CD4-positive, alpha-beta T cell treated with Interleukin-21 for 1 hour (primary cell): ENCODE measurements at places on chromosomes 16 and 17.
A peak's percentile ranks its signal among the peaks of the same experiment; 100 is the strongest.

DNA sequence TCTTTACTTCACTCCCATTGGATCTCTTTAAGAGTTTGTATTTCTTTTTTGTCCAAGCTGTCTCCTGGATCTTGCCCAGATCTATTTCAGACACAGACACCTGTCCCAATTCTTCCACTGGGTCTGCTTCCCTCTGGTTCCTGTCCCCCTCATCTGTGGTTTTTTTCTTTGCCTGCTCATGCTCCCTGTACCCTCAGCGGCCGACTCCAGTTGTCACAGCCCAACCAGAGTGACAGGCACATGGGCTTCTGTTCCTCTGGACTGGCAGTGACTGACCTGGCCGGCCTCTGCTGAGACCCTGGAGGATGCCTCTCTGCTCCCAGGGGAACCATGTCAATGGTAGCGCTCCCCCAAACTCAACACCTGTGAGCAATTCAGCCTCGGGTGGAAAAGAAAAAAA lies 142.6 kb downstream of the WSCD1 start:
- DNase-seq = no peak

DNA sequence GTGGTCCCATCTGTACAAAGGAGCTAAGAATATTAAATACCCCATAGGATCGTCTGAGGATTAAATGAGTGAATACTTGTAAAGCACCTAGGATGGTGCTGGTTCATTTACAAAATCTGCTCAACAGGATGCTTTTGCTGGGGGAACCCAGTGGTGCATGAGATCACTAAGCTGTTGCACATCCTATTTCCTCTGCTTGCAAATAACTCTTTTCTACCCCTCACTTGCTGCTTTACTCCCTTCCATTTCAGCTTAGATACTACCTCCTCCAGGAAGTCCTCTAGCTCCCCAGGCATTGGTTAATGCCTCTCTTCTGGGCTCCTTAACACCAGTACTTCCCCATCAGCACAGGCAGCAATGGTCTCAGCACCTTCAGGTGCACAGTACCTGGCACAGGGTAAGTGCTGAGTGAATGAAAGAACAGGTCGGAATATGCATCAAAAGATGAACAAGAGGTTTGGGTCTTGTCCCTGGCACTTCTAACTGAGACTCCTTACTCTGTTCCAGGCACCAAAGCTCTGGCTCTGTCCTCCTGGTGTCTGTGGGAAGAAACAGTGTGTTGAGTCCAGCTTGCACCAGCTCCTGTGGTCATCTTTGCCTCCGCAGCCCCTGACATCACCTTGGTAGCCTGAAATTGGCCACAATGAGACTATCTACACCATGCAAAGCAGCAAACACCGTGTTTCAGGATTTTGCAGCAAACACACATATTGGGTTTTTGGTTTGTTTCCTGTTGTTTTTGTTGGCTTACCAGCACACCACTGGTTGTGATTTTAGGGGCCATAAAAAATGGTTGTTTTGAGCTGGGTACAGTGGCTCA lies 24.1 kb upstream of the IL21R start:
- no peak for DNase-seq

GRCh38 chr16:53121043-53121620 lies 66.3 kb downstream of the CHD9 start:
- DNase-seq = no peak

DNA sequence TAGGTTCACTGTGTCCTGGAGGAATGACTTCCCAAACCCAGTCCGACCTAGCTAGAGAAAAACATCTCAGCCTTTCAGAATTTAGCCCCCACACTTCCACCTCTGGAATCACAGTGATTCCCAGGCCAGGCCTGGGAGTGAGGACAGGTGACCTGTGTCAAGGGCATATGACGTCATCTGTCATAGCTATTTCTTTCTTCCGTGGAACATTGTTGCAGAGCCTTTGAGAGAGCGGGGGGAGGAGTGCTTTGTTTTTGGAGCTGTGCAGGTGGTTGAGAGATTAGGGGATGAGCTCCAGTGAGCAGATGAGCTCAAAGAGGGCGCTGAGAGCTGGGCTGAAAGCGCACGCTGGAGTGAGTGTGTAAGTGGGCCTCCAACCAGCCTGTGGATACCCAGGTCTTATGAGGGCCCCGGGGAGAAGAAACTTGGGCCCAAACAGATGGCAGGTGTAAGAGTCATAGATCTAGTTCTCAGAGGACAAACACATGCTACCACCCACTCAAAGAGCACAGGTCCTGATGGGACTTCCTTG lies 344.8 kb downstream of the SNX29 start:
- no peak for DNase-seq

DNA sequence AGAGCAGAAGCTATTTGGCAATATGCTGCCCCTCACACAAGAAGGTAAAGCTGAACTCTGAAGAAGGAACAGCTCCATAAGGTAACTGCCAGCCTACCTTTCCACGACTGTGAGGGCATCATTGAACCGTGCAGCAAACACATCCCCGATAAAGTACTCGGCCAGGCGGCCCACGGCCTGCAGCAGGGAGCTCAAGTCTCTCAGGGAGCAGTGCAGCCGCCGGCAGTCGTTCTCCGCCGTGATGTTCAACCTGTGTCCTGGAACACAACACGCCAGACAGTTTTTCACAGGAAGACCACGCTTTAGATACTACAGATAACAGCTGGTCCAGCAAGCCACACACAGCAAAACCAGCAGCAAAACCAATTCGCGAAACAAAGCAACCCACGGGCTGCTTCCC lies 62.1 kb upstream of the GSG1L start:
- no peak for DNase-seq

- DNase-seq = no peak
Observed at GRCh38 chr17:40750391-40750790, 4.7 kb downstream of the KRT25 start.

GRCh38 chr16:61829631-61830030 lies 206.6 kb downstream of the CDH8 start:
- DNase-seq = no peak

- DNase-seq = no peak
Observed at GRCh38 chr17:34709158-34709754, 129.9 kb downstream of the TMEM132E start.

DNA sequence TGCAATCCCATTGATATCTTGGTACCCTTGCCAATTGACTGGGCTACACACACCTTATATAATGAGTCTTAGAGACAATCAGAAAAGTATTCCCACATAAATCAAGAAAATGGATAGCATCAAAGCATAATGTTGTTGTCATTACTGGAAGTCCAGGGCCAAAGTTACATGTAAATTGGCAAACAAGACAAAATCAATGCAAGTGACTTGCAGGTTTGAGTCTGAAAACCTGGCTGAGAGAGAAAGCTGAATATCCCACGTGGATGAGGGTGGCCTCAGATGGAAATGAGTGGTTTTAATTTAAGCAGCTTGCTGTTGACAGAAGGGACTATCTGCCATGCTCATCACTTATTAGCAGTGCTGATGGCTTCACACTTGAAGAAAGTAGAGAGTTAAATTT lies 324.0 kb upstream of the MON1B start:
- no peak for DNase-seq

GRCh38 chr16:67841198-67841815 lies 813 bp upstream of the THAP11 start:
- no peak for DNase-seq

DNA sequence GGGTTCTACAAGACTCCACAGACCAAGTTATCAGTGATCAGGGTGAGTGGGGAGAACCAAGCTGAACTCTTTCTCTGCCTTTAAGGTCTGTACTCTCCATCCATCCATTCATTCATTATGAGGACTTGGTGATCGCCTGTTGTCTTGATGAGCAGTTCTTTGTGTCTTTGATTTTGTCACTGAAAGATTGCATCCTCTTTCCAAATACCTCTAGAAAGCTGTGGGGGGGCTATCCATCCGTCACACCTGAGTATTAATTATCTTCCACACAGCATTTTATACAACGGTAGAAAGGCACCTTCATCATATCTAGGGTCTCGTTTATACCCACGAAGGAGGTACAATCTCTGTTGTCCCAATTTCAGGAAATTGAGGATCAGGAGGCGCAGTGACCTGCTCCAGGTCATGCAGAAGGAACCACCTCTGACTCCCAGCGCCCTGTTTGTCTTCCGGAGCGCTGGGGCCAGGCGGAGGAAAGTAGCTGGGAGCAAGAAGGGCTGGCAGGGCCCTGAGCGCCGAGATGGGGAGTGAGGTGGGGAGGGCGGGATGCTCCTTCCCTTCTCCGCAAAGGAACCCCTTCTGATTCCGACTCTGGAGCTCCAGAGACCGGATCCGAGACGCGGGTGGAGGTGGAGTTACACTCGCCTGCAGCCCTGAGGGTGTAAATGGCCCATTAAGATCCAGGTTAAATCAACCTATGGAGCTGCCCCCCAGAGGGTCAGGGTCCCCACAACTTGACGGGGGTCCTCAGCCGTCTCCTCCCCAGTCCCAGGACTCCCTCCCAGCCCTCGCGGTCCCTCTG lies 605 bp upstream of the ABAT start:
- DNase-seq = no peak

- DNase-seq = no peak
Observed at GRCh38 chr17:4617590-4618351, 23.7 kb downstream of the ALOX15 start.

DNA sequence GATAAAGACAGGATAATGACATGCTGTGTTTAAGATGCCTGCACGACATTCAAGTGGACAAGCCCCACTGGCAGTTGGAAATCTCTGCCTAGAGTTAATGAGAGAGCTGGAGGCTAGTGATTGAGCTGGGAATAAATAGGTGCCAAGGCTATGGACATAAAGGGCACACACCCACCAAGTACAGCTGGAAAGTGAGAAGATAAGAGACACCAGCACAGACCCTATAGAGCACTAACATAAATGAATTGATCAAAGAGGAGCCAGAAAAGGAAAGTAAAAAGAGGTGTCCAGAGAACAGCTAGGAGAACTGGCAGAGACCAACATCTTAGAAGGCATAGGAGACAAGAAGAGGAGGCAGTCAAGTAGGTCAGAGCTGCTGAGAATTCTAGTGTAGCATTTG lies 101.2 kb downstream of the YPEL2 start:
- DNase-seq = no peak

DNA sequence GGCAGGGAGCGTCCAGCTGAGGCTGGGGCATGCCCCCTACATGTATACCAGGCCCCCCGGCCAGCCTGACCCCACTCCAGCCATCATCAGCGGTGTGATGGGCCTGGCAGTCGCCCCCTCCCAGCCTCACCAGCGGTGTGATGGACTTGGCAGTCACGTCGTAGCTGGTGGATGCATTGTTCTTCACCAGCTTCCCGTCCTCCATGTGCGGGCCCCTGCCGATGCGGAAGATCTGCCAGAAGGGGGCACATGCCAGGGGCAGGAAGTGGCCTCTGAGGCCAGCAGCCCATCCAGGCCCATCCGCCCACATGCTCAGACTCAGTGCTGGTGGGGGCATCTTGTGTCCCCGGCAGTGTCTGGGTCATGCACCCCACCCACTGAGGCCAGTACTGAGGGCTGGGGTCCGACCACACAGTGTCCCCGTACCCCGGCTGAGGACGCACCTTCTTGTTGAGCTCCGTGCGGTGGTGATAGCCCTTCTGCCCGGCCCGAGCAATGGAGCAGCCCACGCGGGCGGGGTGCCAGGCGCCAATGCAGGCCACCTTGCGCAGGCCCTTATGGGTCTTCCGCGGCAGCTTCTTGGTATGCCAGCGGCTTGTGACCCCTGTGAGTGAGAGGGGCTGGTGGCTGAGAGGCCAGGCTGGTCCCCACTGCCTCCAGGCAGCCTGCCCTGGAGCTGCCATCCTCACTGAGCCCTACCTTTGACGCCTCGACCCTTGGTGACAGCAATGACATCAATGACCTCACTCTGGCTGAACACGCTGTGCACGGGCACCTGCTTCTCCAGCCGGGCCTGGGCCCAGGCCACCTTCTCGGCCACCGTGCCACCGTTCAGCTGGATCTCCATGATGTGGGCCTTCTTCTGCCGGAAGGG lies 3.7 kb upstream of the MSRB1 start:
- no peak for DNase-seq

DNA sequence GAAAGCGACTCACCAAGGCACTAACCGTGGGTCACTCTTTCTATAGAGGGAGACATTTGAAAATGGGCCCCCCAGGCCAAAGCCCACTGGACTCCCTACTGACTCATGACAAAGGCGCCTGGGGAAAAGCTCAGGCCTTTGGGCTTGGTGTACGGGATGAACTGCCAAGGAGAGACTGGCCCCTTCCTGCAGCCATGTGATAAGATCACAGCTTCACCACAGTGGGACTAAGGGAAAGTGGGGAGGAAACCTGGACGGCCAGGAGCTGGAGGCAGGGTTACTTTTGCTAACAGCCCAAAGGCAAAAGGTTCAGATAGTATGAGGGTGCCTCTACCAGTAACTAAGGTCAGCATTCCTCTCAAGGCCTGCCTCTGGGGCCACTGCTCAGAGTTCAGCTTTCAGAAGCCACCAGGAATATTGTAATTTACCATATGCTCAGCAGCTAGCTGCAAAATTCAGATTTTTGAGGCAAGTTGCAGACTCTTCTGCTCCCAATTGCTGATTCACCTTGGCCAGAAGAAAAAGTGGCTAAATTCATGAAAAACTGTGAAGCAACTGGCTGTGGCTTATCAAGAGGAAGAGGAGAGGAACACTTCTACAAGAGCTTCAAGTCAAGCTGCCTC lies 37.1 kb upstream of the SLC25A19 start:
- no peak for DNase-seq

GRCh38 chr17:46832331-46832821 lies 13.9 kb upstream of the WNT3 start:
- DNase-seq = no peak

DNA sequence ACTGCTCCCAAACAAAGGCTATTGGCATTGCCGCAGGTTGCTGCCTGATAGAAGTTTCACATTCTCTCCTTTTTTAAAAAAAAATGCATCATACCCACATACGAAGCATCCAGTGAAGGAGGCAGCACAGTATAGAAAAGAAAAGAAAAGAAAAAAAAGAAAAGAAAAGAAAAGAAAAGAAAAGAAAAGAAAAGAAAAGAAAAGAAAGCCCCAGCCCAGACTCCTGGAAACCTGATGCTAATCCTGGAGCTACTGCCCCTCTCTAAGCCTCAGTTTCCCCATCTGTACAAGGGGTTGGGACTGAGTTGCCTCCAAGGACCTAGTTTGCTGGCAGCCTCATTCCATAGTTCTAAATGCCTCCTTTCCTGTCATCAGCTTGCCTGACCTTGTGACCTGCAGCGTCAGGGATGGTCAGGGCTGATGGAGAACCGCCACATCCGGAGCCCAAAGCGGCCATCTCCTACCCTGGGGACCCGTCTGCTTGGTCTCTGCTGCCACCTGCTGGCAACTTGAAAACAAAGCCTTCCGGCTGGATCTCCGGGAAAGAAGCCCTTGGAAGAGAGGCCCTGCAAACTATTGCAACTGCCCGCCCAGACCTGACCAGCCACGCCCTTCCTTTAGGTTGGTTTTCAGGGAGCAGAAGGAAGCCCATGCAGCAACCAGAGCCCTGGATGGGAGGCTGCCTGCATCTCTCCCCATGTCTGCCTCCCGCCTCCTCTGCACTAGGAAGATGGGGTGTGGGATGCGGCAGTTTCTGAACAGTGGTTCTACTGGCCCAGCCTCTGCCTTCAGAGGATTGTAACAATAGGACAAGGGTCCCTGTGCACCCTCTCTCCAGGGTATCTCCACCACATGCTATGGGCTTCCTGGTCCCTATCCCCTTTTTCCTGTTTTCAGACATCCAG lies 13.0 kb downstream of the AIPL1 start:
- peak; percentile 74 for DNase-seq
